AG04449 (cell line): ENCODE measurements at places on chromosomes 3 and 15.

- DNase-seq: no peak
Observed at GRCh38 chr3:167716920-167717319, 17.8 kb downstream of the PDCD10 start.

GRCh38 chr3:10928407-10928960 is 64.1 kb upstream of the SLC6A1 start:
- DNase-seq: no peak

- DNase-seq: no peak
Observed at GRCh38 chr3:48592519-48593087, 2.5 kb downstream of the COL7A1 start.

GRCh38 chr15:68218331-68218730 is 11.2 kb downstream of the CLN6 start:
- DNase-seq: no peak

GRCh38 chr3:194045289-194045688 is 90.7 kb upstream of the HES1 start:
- no peak for DNase-seq

DNA sequence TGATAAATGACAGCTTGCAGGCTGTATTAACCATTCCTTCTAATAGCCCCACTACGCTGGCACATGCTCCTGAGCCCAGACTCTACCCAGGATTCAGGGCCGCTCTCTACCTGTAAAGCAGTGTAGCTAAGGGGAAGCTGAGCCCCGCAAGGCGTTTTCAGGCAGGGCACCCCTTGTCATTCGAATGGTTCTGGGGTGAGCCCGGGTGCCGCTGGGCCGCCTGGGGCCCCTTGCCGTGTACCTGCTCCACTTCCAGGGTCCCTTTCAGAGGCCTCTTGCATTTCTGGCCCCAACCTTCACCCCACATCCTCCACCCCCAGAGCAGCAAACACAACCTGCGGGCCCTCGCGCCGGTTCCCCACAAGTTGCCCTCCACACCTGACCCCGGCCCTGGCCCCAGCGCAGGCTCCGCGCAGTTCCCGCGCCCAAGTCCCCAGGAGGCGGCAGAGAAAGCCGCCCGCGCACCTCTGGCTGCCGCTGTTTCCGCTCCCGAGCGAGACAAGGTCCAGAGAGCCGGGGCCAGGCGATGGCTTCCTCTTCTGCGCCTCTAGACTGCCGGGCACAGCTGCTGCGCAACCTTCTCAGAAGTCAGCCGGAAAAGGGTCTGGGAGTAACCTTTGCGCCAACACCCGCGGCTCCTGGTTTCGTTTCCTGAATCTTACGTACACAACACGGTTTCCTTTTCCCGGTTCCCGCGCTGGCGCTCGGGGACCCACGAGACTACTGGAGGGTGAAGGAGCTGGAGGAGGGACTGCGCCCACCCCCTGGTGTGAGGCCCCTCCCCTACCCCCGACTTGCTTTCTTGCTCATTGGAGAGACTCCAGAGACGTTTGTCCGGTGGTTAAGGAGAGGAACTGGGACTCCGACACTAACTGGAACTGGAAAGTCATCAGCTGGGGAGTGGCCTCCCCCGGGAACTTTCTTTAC is at the start of gene PLSCR1:
Gene PLSCR1 (minus strand): TSS at position 606 of the 927 bp plus-strand sequence. CDS start 8,055 bp downstream, outside the sequence.
- DNase-seq: peak; percentile 63

- DNase-seq: no peak
Observed at GRCh38 chr3:67418426-67419217, 235.8 kb downstream of the SUCLG2 start.

DNA sequence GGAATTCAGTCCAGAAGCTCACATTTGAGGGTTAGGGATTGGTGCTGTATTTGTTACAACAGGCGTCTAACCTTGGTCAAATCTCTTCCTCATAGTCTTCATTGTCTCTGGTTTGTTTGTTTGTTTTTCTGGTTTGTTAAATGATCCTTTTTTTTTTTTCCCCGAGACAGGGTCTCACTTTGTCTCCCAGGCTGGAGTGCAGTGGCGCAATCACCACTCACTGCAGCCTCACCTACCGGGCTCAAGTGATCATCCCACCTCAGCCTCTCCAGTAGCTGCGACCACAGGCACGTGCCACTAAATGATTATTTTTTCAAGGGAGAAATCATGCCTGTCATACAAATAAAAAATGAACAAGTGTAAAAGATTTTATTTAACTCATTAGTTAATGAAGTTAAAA is 14.3 kb upstream of the ADPGK start:
- DNase-seq: no peak

GRCh38 chr3:148598619-148599018 is 99.1 kb upstream of the AGTR1 start:
- DNase-seq: no peak

GRCh38 chr3:45188719-45189659 is 37.1 kb downstream of the TMEM158 start:
- DNase-seq: no peak

DNA sequence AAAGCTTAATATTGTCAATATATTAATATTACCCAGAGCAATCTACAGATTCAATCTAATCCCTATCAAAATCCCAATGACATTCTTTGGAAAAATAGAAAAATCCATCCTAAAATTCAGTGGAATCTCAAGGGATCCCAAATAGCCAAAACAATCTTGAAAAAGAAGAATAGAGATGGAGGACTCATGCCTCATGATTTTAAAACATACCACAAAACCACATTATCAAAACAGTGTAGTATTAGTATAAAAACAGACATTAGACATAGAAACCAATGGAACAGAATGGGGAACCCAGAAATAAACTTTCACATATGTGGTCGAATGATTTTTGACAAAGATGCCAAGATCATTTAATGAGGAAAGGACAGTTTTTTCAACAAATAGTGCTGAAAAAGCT is 14.6 kb downstream of the NEK4 start:
- no peak for DNase-seq

DNA sequence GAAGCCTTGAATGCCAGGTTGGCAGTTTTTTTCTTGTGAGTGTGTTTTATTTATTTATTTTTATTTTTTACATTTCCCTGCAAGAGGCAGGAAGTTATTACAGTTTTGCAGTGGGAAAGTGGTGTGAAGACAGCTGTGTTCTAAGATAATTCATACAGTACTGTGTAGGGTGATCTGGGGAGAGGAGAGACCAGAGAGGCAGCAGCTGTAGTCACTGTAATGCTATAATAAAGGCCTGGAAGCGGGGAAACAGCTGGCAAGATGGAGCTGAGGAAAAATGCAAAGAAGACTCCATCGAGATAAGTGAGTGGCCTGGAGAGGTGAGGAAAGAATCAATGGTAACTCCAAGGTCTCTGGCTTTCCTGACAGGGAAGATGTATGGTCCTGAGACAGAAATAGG is 23.1 kb downstream of the CNTN3 start:
- DNase-seq: no peak

GRCh38 chr3:170211668-170212067 is 10.6 kb upstream of the PRKCI start:
- no peak for DNase-seq

GRCh38 chr15:51757450-51757849 is 6.1 kb downstream of the TMOD2 start:
- no peak for DNase-seq

GRCh38 chr15:52039925-52040781 is 21.1 kb downstream of the MAPK6 start:
- DNase-seq: no peak

DNA sequence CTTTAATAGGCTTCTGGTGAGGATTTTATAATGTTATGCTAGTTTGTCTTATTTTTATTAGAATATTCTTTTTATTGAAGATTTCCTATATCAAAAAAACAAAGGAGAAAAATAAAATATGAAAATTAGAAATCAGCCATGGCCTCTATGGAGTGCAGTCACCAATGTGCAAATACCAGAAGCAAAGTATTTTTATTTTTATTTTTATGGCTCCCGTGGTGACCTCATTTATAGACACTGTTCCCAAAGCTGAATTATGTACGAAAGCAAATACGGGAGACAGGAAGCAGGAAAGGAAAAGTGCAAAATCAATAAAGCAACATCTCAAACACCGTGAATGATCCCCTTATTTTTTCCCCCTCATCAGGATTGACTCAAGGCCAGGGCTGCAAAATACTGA is 35.1 kb downstream of the DAZL start:
- DNase-seq: no peak

- DNase-seq: peak; percentile 38
Observed at GRCh38 chr3:89025185-89025584, 82.2 kb upstream of the EPHA3 start.

DNA sequence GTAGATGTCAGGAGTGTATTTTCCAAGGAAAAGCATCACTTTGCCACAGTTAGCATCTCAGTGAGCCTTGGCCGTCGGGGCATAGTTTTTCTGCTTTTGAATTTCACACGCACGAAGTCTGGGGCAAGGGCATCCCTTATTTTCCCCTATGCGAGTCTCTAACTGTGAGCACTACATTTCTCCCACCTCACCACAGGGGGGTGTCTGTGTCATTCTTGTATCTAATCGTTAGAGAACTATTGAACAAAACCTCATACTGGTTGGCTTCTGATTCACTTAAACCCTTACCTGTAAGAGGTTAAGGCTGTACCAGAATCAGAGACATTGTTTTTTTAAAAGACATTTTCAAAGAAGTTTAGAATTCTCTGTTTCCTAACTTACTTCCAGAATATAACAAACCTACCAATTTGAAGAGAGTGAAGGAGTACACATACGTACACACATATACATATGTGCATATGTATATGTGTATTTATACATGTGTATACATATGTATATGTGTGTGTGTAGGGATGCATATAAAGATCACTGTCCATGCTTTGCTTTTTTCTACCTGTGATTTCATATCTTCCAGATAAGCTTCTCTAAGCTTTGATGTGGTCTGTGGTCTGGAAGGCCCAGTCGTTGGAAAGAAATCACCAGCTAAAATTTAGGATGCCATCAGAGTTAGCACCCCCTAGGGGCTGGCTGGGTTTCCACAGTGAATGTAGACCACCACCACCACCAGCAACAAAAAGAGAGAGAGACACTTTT is 49.4 kb downstream of the MYZAP start:
- DNase-seq: no peak

DNA sequence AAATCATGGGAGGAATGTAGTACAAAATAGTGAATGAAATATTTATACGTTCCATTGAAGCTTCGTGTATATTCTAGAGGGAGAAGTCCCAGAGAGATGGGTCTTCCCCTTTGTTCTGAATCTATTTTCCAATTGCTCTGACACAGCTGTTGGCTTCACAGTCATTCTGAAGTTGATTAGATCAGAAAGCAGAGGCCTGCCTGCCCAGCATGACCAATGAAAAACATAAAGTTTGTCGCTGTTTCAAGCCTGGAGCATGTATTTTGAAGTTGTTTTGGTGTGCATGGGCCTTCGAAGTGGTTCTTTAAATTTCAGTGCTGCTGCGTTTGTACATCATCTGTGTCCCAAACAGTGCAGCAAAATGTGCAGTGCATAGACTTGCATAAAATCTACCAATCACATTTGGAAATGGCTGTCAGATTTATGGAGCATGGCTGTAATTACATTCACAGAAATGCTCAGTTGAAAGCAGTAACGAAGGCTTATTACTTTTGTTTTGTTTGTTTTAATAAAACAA is 31.0 kb upstream of the RBMS3 start:
- no peak for DNase-seq

GRCh38 chr15:50523851-50524251 is 22.6 kb downstream of the USP50 start:
- no peak for DNase-seq

- DNase-seq: no peak
Observed at GRCh38 chr15:71775856-71776255, 34.5 kb upstream of the NR2E3 start.

DNA sequence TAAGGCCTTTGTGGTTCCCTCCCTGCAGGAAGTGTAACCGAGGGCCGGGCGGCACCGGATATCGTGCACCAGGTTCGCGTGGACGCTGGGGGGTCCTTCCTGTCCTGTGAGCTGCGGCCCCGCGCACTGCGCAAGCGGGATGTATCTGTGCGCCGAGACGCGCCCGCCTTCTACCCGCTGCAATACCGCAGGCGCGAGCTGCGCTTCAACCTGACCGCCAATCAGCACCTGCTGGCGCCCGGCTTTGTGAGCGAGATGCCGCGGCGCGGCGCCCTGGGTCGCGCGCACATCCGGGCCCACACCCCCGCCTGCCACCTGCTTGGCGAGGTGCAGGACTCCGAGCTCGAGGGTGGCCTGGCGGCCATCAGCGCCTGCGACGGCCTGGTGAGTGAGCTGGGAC is 35.9 kb downstream of the SAXO2 start:
- DNase-seq: no peak

DNA sequence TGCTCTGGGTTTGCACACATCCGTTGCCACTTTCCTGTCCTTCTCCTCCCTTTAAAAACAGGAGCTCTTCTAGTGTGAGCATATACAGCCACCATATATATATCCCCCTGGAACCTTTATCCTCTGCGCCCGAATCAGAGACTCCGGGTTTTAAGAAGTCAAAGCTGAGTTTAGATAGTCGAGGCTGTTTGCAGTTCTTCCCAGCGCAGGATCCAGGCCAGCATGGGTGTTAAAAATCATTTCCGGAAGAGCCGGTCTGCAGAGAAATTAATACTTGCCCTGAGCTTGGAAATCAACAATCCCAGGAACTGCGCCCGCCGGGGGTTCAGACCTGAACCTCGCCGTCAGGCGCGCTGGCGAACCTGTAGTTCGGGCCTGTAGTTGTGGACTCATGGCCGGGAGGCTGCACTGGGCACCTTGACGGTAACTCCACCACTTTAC is 2.3 kb downstream of the SHOX2 start:
- no peak for DNase-seq

GRCh38 chr3:87127281-87127680 is 99.8 kb upstream of the CHMP2B start:
- DNase-seq: no peak

DNA sequence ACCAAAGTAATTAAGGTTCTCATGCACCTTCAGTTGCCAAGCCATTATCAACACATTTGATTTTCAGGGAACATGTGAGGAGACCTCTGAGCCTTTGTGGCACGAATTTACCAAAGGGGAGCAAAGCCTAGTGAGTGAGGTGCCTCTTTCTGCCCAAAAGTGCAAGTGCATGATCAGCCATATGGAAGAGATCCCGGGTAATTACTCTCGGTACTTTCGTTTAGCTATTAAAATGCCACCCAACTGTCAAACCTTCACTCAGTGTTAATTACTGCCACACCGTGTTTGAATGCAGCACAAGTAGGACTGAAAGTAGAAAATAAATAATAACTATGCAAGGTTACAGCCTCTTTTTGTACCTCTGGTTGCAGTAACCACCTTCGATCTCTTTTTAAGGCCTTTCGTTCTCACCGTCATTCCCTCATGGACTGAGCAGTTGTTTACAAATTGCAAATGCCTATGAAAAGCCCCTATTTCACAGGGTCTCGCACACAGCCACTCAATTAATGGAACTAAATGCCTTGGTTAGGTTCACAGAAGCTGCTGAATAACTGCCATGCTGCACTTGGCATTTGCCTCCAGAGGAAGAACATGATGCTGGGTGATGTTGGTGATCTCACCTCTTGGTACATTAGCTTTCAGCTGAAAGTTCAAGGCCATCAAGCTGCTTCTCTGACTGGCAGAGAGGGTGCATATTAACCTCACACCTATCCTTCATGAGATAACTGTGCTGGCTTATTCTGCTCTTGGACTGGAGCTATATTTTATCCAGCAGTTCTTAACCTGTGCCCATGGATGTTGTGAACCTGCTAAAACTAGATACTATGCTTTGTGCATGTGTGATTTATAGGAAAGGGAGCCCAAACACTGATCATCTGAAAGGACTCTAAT is 69.9 kb downstream of the TNIK start:
- no peak for DNase-seq
